ENCODE measurements at places on chromosomes 1 and 21. TPM values are rescaled to one million over a fixed set of nuclear protein-coding genes. Genes with fewer than 3 reads are reported as not detected.

- DNase-seq: no peak
Measured at GRCh38 chr1:234554698-234555311, 55.2 kb downstream of the IRF2BP2 start.

- DNase-seq: no peak
Measured at GRCh38 chr1:30704765-30705509, 18.4 kb downstream of the MATN1 start.

Gene METTL13
- 33.9 TPM for total RNA-seq

Gene C8A
- total RNA-seq: 0.10 TPM

Data from HCT116 (cell line).